ENCODE measurements at places on chromosomes 4 and X.
A peak's percentile ranks its signal among the peaks of the same experiment; 100 is the strongest.

- DNase-seq: no peak
These were observed 9.8 kb downstream of the ATP8A1 start for GRCh38 chr4:42646999-42647541.

DNA sequence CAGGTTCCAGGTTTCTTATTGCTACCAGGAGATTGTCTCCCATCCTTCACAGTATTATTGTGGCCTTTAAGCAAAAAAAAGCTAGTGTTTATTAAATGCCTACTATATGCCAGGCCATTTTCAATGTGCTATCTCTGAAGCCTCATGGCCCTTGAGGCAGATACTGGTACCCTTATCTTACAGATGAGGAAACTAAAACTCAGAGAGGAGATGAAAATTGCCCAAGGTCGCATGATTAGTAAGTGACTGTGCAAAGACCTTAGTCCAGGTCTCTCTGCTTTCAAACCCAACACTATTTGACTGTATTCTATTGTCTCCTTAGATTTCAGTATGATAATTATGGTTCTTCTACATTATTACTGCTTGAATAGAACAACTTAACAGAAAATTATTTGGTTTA is 717.9 kb upstream of the AMOT start:
- DNase-seq: no peak

GRCh38 chr4:69362351-69362750 is 82.1 kb downstream of the UGT2B28 start:
- DNase-seq: no peak

GRCh38 chr4:146638786-146639505 is at the start of gene POU4F2:
Gene POU4F2, plus strand, starts transcription at chr4:146638893. Its CDS starts 248 bp downstream, at chr4:146639141.
- DNase-seq: peak; percentile 20

GRCh38 chr4:89586318-89586717 is 250.6 kb downstream of the SNCA start:
- no peak for DNase-seq

GRCh38 chr4:84232309-84233095 is 266.6 kb downstream of the NKX6-1 start:
- no peak for DNase-seq

DNA sequence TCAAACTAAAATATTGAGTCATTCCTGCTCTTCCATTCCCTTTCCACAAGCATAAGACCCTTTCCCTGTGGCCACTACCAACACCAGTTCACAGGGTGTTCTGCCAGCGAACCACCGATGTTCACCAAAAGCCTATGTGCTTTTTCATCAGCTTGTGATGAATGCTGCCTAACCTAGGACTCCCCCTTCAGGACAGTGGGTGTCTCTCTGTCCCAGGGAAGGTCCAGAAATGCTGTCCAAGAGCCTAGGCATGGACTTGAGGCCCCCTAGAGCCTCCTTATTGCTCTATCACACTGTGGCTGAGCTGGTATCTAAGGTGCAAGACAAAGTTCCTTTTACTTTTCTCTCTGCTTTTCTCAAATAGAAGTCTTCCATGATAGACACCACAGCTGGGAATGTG is 1015.6 kb downstream of the PCDH19 start:
- no peak for DNase-seq
